NCI-H1417 (cell line): ENCODE measurements at places on chromosomes 6 and 20.

GRCh38 chr20:6744805-6745204, 22.7 kb upstream of the BMP2 start:
- DNase-seq, result no peak

DNA sequence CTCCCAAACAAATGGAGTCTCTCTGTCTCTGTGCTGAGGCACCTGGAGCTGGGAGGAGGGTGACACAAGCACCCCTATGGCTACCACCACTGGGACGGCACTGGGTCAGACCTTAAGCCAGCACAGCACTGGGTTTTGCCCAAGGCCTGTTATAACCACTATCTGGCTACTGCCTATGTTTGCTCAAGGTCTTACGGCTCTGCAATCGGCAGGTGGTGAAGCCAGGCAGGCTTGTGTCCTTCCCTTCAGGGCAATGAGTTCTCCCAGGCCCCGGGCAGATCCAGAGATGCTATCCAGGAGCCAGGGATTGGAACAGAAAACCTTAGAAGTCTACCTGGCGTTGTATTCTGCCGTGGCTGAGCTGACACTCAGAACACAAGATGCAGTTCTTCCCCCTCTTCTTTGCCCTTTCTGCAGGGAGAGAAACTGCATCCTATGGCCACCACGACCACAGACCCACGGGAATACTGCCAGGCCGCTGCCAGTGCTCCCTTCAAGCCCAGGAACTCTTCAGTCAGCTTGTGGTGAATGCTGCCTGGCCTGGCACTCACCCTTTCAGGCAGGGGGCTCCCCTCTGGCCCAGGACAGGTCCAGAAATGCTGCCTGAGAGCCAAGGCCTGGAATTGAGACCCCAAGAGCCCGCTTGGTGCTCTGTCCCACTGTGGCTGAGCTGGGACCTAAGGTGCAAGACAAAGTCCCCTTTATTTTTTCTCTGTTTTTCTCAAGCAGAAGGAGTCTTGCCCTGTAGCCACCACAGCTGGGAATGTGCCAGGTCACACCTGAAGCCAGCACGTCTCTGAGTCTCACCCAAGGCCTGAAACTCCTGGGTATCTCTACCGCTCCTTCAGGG, 67.0 kb upstream of the FRMD1 start:
- peak; percentile 16 for DNase-seq

DNA sequence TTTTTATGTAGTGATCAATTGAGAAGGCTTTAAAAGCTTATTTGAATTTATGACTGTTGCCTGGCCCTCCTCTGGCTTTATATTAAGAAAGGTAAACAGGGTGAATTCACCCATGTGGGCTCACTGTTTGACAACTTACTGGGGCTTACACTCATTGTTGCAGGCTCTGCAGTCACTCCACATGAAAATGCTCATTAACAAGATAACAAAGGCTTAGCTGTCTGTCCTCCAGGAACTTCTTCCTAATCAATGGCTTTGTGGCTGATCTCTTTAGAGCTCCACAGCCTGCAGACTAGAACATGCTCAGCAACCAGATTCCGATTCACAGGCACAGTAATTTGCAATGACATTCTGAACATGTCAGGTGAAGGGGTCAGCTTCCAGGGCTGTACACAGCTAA, 323.2 kb upstream of the MAN1A1 start:
- no peak for DNase-seq

GRCh38 chr6:44000164-44000842, 126.9 kb downstream of the MRPL14 start:
- peak; percentile 14 for DNase-seq

DNA sequence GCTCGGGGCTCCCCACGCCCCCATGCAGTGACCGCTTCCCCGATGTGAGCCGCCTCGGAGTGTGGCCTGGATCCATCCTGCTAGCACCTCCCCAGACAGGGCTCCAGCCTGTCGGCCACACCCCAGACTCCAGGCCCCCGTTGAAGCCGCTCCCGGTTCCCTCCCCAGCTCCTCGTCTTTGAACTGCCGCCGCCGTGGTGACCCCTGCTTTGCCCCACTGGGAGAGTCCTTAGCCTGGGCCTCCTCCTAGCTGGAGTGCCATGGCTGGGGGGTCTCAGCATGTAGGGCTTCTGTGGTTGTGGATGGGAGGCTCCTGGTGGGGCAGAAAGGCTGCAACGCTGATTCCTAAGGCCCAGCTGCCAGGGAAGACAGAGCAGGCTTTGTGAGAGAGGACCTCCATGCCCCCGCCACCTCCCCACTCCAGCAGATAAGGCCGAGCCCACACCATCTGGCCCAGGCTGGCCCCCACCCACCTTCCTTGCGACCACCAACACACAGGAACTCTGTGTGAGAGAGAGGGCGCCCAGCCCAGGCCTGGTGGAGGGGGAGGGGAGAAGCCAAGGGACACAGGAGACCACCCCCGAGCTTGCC, 11.4 kb downstream of the FOXS1 start:
- no peak for DNase-seq

GRCh38 chr6:143267760-143268159, 182.7 kb downstream of the ADAT2 start:
- no peak for DNase-seq

DNA sequence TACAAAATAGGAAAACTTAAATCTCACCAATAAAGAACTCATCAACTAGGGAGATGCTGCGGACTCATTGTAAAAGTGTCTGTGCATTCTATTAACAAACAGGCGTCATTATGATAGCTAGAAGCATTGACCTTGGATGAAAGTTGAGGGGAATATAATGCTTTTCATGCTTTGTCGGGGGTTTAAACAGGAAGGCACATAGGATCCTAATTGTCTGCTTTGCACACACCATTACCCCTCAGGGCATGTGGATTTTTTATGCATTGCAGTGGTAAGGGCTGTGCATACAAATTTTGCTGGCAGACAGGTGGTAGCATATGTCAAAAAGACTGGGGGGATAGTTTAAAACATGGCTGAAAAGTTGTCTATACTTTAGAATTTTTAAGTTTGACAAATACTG, 447.9 kb upstream of the PLCB4 start:
- DNase-seq, result peak; percentile 90

- no peak for DNase-seq
Measured at GRCh38 chr6:145119081-145119480, 616.2 kb downstream of the EPM2A start.

- no peak for DNase-seq
Measured at GRCh38 chr6:167323111-167323510, 1.8 kb upstream of the TTLL2 start.

DNA sequence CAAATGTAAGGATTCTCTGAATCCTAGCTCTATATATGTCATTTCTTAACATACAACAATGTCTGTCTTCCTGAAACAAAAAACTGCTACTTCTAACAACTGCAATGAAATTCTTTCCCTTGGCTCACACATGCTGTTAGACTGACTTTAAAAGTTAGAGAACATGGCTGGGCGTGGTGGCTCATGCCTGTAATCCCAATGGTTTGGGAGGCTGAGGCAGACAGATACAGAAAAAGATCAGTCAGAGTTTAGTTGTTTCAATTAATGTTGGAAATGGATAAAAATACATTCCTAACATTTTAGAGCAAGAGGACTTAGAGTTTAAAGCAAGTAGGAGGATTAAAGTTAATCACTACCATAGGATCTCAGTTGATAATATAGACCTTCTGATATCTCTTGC, 28.7 kb upstream of the KIAA1586 start:
- DNase-seq, result no peak

GRCh38 chr20:44215125-44215524, 4.6 kb upstream of the OSER1 start:
- DNase-seq, result peak; percentile 69

DNA sequence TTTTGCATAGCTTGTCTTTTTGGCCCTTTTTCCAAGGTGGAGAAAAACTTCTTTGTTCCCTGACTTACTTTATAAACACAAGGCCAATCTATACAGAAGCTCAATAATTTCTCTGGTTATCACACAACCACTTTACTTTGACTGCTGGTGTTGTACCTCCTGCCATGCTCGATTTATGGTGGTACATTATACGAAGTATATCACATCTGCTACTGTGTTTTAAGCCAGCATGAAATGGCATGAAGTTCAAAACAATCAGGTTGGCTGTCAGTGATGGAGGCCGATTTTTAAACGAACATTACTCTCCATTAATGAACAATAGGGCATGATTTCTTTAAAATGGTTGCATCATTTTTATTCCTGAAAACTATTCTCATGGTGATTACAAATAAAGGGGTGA, 21.0 kb upstream of the ATXN1 start:
- DNase-seq, result no peak

DNA sequence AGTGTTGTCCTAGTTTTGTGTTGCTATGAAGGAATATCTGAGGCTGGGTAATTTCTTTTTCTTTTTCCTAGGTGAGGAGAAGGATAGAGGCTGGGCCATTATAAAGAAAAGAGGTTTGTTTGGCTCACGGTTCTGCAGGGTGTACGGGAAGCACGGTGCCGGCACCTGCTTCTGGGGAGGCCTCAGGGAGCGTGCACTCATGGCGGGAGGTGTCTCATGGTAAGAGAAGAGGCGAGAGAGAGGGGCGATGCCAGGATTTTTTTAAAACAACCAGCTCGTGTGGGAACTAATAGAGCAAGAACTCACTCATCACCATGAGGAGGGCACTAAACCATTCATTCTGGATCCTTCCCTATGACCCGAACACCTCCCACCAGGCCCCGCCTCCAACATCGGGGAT, 14.2 kb upstream of the NPBWR2 start:
- DNase-seq, result no peak

DNA sequence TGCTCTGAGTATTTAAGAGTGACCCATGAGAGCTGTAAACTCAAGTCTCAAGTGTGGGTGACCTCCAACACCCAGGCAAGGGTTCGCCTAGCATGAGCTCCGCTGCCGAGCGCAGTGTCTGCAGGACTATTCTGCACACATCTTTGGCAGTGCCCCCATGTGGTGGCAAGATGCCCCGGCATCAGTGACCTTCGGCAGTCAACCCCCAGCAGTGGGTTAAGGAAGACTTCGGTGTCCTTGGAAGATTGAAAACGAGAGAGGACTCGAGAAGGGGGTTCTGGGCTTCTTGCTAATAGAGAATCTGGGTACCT, 43.1 kb downstream of the RBM38 start:
- no peak for DNase-seq

GRCh38 chr20:50928469-50928868, 2.8 kb downstream of the ADNP start:
- DNase-seq, result no peak

GRCh38 chr6:31239854-31240253, 32.0 kb downstream of the HLA-C start:
- DNase-seq, result no peak

GRCh38 chr6:54264581-54265272, 43.5 kb upstream of the TINAG start:
- DNase-seq, result no peak

- DNase-seq, result no peak
Measured at GRCh38 chr6:7515363-7515762, 26.1 kb upstream of the DSP start.

GRCh38 chr6:71808865-71809264, 77.5 kb upstream of the RIMS1 start:
- DNase-seq, result no peak

DNA sequence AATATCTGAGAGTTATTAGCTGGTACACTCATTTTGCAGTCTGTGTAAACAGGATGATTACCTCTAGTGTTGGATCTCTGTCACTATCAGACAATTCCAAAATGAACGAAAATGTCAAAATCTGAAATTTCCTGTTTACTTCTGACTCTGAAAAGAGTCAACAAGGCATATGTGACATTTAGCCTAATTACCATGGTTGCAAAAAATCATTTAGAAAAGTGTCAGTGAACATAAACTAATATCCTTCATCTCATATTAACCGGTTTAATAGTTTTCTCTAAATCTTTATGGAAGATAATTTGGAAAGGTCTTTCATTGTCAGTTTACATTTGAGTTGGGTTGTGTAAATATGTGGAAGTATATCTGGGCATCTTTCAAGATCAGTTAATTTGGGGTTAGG, 431.8 kb upstream of the HSF2 start:
- no peak for DNase-seq

GRCh38 chr20:38094373-38094891, 60.9 kb downstream of the RPRD1B start:
- DNase-seq, result no peak

GRCh38 chr20:63056236-63057170, 49.7 kb upstream of the BHLHE23 start:
- DNase-seq, result peak; percentile 83

DNA sequence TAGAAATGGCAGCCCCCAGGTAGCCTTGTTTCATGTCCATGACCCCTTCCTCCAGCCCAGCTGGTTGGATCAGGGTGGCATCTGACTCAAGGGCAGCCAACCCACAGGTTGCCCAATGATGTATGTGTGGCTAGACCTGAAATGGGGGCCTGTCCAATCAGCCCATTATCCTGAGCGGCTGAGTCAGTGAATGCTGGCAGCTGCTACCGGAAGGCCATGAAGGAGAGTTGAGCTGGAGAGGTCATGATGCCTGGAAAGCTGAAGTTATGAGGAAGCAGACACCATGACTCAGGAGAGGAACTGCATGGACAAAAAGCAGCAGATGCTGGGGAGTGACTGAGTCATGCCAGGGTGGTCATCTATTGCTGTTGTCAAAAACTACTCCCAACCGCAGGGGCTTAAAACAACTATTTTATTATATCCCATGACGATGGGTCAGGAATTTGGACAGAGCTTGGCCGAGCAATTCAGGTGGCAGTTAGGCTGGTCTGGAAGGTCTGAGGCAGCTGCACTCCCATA, 67.3 kb downstream of the MDGA1 start:
- no peak for DNase-seq

DNA sequence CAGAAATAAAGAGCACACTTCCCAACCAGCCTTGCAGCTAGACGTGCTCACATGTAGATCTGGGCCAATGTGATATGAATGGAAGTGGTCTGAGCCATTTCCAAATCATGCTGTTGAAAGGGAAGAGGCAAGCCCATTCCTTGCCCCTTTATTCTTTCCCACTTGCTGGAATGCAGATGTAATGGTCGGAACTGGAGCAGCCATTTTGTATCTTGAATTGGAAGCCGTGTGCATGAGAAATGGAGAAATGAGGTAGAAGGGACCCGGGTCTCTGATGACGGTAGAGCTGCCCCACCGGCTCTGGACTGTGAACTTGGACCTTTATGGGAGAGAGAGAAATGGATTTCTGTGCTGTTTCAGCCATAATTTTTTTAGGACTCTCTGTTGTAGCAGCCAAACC, 54.8 kb upstream of the STX16 start:
- DNase-seq, result no peak

DNA sequence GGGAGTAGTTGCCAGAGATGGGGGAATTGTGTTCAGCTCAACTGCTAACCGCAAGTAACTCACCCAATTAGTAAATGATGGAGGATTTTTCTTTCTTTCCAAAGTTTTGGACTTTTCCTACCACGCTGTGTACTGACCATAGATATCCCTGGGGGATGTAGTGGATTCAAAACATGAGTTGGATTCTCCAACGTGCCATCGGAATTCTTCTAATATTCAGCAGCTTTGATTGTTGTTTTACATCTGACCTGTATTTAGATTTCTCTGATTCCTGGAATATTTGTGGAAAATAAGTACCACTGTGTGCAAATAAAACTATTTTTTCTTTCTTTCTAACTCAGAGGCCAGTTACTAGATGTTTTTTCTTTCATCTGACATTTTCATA, 1.1 kb downstream of the CCDC170 start:
- DNase-seq, result no peak
